Activated CD8-positive, alpha-beta memory T cell treated with anti-CD3 and anti-CD28 coated beads for 1 hour (primary cell): ENCODE measurements at places on chromosomes 2 and 18.

DNA sequence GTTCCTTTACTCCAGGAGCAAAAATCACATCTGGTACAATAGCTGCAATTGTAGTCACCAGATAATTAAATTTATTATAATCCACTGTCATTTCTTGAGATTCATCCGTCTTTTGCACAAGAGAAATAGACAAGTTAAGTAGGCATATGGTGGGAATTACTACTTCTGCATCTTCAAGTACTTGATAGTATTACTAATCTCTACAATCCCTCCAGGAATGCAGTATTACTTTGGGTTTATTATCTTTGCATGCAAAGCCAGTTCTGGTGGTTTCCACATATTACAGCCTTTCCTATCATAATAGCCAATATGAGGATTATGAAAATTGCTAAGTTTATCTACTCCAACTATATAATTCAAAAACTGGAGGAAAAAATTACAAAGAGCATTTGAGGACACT lies 254.1 kb downstream of the IKZF2 start:
- DNase-seq, result no peak

DNA sequence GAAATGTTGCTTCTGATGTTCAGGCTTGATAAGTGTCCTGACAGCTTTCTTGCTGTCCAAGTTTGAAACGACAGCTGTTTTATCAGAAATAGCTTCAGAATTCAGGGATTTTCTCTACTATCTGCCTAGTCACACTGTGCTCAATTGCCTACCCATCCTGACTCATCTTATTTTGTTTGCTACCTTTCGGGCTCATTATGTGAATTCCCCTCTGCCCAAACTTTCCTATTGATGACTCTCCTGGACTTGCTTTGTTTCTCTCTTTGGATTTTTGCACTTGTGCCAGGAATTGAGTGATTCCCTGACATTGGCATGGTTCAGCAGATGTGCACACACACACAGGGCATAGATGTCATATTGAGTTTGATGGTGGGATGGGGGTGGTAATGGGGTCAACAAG lies 1052.6 kb upstream of the PIK3C3 start:
- DNase-seq, result no peak

- DNase-seq, result no peak
Measured at GRCh38 chr2:168470320-168471162, 14.5 kb downstream of the CERS6 start.

GRCh38 chr2:218255446-218255845 lies 5.4 kb upstream of the GPBAR1 start:
- DNase-seq, result no peak

DNA sequence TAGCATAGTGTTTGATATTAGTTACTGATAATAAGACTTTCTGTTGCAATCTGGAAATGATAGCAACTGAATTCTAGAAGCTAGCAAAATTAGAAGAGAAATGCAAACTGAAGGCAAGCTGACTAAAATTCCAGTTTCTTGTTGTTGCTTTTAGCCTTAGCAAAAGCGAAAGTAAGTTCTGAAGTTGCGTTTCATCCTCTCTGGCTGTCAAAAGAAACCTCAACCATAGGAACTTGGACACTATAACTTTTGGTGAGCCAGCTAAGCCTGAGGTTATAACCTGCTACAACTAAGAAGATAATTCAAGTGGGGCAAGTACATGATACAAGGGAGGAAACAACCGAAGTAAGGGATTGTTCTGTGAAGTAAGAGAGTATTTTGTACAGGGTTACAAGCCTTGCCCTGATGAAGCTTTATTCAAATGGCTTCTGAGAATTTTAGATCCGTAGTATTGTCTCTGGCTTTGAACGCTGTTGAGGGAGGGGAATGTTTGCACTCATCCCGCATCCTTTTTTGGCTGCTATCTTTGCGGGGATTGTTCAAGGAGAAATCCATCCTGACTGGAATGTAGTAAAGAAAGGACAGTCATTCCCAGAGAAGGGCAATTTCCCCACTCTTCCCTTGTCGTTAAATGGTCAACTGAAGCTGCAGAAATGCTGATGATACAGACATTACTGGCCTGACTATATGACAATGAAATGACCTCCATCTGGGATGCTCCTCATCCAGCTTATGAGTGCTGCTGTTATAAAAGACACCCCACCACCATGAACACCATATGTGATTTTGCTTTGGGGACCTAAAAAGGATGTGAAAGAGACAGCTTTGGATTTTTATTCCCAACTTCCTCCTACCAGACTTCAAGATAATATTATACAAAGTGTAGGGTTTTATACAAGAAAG lies 7.0 kb upstream of the TMX3 start:
- no peak for DNase-seq

DNA sequence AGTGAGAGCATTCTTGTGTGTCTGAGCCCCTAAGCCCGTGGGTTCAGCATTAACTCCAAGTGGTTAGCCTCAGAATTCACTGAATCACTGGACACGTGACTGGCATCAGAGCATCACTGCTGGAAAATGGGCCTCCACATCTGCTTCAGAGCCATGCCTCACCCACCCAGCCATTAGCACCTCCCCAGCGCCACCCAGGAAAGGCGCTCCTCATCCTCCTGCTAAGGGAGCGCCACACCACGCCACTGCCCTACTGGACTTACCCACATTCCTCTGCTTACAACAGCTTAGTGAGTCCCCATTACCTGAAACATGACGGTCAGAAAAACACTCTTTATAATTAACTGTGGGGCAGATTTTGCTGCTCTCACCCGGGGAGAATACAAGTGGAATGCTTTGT lies 442.6 kb upstream of the MYT1L start:
- no peak for DNase-seq

DNA sequence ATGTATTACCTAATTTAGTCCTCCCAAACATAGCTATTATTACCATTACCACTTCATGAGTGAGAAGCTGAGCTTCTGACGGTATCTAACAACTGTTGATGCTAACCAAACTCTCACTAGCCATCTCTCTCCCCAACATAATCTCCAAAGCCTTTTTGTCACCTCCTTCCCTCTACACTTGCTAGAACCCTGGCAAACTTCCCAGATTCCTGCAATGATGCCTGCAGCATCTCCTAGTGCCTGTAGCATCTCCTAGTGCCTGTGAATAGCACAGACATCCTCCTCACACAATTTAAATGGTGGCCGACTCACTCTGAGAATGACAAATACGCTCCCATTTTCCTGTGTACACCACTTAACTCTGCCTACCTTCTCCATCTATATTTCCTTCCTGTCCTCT lies 126.7 kb downstream of the STK39 start:
- no peak for DNase-seq
